ENCODE measurements at places on chromosomes 6 and 20. TPM values are rescaled to one million over a fixed set of nuclear protein-coding genes. Genes with fewer than 3 reads are reported as not detected.

GRCh38 chr6:157493173-157493572 lies 112.2 kb downstream of the ZDHHC14 start:
- DNase-seq, result no peak
- H3K36me3 ChIP-seq, result no peaks in the 10 kb centered on the region
- H3K4me1 ChIP-seq, result peaks cover 13% of the 10 kb centered on the region
- H3K4me3 ChIP-seq, result no peak overlapping the region
- H3K27ac ChIP-seq, result no peak overlapping the region

DNA sequence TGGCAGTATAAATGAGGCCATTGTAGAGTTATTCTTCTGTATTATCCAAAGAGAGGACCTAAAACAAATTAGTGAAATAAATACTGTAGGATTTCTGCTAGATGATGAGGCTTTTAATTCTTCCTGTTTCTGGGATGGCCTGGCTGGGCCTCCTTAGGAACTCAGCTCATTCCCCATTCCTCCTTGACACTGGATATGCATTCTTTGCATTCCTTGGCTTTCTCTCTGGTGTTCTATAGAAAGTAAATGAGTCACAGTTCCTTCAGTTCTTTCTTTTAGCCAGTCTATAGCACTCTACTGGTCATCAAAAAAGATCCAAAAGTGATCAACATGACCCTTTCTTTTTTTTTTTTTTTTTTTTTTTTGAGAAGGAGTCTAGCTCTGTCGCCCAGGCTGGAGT lies 8.6 kb downstream of the OR10C1 start:
- H3K4me1 ChIP-seq, result no peaks in the 10 kb centered on the region
- no peak overlapping the region for H3K4me3 ChIP-seq
- no peaks in the 10 kb centered on the region for H3K36me3 ChIP-seq
- peaks cover 55% of the 10 kb centered on the region for H3K27me3 ChIP-seq

GRCh38 chr6:106549521-106549920 lies 79.8 kb downstream of the RTN4IP1 start:
- no peak for DNase-seq
- no peaks in the 10 kb centered on the region for H3K27me3 ChIP-seq
- no peak overlapping the region for H3K27ac ChIP-seq
- H3K4me3 ChIP-seq, result no peak overlapping the region

The NEURL2 gene
- total RNA-seq, result 1.2 TPM

The CDH26 gene
- 0.91 TPM for total RNA-seq

GRCh38 chr20:5195655-5196054 lies 68.8 kb downstream of the CDS2 start:
- peaks cover 19% of the 10 kb centered on the region for H3K4me1 ChIP-seq
- H3K27me3 ChIP-seq, result no peaks in the 10 kb centered on the region
- H3K4me3 ChIP-seq, result no peak overlapping the region
- peaks cover 12% of the 10 kb centered on the region for H3K36me3 ChIP-seq
- no peak for DNase-seq

The RAB32 gene
- 0.44 TPM for total RNA-seq

- H3K27me3 ChIP-seq, result no peaks in the 10 kb centered on the region
- peak overlapping the region; percentile 56 for H3K27ac ChIP-seq
- H3K4me1 ChIP-seq, result peaks cover 41% of the 10 kb centered on the region
- H3K36me3 ChIP-seq, result peaks cover 6% of the 10 kb centered on the region
- no peak overlapping the region for H3K4me3 ChIP-seq
- no peak for DNase-seq
These were observed 30.9 kb upstream of the NEDD9 start for GRCh38 chr6:11263291-11263775.

The FAM120B gene
- 21.9 TPM for total RNA-seq

The LPIN3 gene
- total RNA-seq, result 4.0 TPM

The GFRAL gene
- not detected for total RNA-seq

- no peak overlapping the region for H3K4me3 ChIP-seq
- peaks cover 21% of the 10 kb centered on the region for H3K4me1 ChIP-seq
- no peaks in the 10 kb centered on the region for H3K27me3 ChIP-seq
- peak overlapping the region; percentile 76 for H3K27ac ChIP-seq
- no peak for DNase-seq
These were observed 312.6 kb downstream of the CLIC5 start for GRCh38 chr6:45702849-45703739.

The PCSK2 gene
- not detected for total RNA-seq

- no peaks in the 10 kb centered on the region for H3K36me3 ChIP-seq
- no peak for DNase-seq
- no peaks in the 10 kb centered on the region for H3K4me1 ChIP-seq
These were observed 20.5 kb downstream of the COL20A1 start for GRCh38 chr20:63313349-63314014.

The NRSN1 gene
- not detected for total RNA-seq

GRCh38 chr6:37277001-37277409 lies 19.1 kb upstream of the TMEM217 start:
- H3K27me3 ChIP-seq, result no peaks in the 10 kb centered on the region
- peaks cover 44% of the 10 kb centered on the region for H3K4me1 ChIP-seq
- no peak overlapping the region for H3K4me3 ChIP-seq
- H3K27ac ChIP-seq, result peak overlapping the region; percentile 42
- peak; percentile 47 for DNase-seq

DNA sequence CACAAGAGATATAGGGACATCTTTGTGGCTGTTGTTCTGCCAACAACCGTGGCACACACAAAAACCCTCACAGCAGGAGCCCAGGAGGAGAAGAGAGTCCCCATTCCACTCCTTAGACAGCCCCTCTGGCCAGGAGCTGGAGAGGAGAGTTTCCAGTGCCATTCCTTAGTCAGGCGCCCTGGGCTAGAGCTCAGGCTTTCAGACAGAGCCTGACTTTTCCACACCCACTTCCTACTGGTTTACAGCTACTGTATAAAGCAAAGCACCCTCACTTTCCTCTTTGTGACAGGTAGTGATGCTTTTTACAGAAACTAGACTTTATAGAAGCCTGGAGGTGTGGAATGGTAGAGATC lies 145.9 kb downstream of the SYCP2 start:
- H3K4me1 ChIP-seq, result no peaks in the 10 kb centered on the region
- H3K27me3 ChIP-seq, result peaks cover 19% of the 10 kb centered on the region
- no peak overlapping the region for H3K4me3 ChIP-seq
- no peak for DNase-seq
- no peaks in the 10 kb centered on the region for H3K36me3 ChIP-seq

DNA sequence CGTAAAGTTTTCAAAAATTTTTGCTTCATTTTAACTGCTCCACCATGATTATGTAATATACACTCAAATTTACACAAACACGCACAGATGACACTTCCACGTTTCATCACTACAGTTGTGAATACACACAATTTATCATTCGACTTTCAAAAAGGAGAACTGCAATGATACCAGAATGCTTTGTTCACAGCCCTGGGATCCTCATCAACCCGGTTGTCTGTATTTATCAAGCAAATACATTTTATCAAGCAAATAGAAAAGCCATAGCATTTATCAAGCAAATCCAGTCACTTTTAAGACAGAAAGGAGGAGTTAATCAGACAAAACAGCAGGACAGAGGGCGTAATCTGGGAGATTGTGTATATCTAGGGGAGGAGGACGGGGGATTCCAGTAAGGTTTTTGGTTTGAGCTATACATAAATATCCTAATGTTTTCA lies 20.3 kb upstream of the ABT1 start:
- H3K36me3 ChIP-seq, result peaks cover 5% of the 10 kb centered on the region
- no peak for DNase-seq
- peak overlapping the region; percentile 63 for H3K27ac ChIP-seq
- peak overlapping the region; percentile 71 for H3K4me3 ChIP-seq
- H3K27me3 ChIP-seq, result peaks cover 2% of the 10 kb centered on the region
- peaks cover 44% of the 10 kb centered on the region for H3K4me1 ChIP-seq

- H3K4me3 ChIP-seq, result no peak overlapping the region
- no peak overlapping the region for H3K27ac ChIP-seq
- H3K27me3 ChIP-seq, result peaks cover 2% of the 10 kb centered on the region
- H3K36me3 ChIP-seq, result no peaks in the 10 kb centered on the region
- peaks cover 2% of the 10 kb centered on the region for H3K4me1 ChIP-seq
These were observed 36.5 kb downstream of the ZBTB46 start for GRCh38 chr20:63794614-63795013.

The ANKEF1 gene
- 2.8 TPM for total RNA-seq

DNA sequence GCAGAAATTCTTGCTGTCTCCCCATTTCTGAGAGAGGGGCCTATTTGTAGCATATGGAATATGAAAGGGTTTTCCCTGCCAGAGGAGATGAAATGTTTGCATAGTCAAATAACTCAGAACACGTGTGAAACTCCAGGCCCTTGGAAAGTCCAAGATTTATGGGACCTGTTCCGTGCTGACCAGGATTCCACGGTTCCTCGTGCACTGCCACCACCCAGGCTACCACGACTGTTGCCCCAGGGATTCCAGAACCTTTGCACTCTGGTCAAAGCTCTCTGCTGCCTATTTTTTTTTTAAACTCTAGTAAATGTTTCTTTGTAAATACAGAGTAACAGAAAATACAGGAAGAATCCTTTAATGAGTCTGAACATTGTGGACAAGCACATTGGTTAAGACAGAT lies 35.0 kb downstream of the MYLK4 start:
- no peak overlapping the region for H3K4me3 ChIP-seq
- peaks cover 5% of the 10 kb centered on the region for H3K27me3 ChIP-seq
- DNase-seq, result no peak
- H3K4me1 ChIP-seq, result peaks cover 5% of the 10 kb centered on the region
- H3K27ac ChIP-seq, result no peak overlapping the region
- peaks cover 3% of the 10 kb centered on the region for H3K36me3 ChIP-seq

GRCh38 chr6:14758421-14759081 lies 487.3 kb upstream of the JARID2 start:
- H3K36me3 ChIP-seq, result peaks cover 3% of the 10 kb centered on the region
- H3K27ac ChIP-seq, result peak overlapping the region; percentile 17
- H3K4me1 ChIP-seq, result peaks cover 68% of the 10 kb centered on the region
- DNase-seq, result peak; percentile 64

The ULBP1 gene
- total RNA-seq, result 2.7 TPM

GRCh38 chr20:50138120-50138478 lies 15.4 kb downstream of the PEDS1 start:
- no peaks in the 10 kb centered on the region for H3K27me3 ChIP-seq
- H3K4me3 ChIP-seq, result no peak overlapping the region
- H3K27ac ChIP-seq, result peak overlapping the region; percentile 47
- H3K4me1 ChIP-seq, result peaks cover 21% of the 10 kb centered on the region

GRCh38 chr20:38143238-38143645 lies 21.8 kb downstream of the TGM2 start:
- no peak overlapping the region for H3K27ac ChIP-seq
- H3K27me3 ChIP-seq, result no peaks in the 10 kb centered on the region
- no peak for DNase-seq
- H3K36me3 ChIP-seq, result no peaks in the 10 kb centered on the region

DNA sequence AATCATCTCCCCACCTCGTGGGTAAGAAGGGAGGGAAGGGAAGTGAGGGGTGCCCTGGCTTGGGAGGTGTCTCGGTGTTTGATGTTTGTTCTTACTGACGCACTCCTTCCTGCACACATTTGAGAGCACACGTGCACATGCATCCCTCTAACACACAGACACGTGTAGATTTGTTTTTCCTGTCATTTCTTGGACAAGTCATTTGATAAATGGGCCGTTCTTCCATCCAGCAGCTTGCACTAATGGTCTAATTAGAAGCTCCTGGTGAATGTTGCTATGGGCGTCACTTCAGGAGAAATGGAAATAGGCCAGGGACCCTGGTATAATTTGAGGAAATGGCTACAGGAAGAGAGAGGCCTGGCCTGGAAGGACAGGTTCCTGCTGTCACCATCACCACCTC lies 352.5 kb downstream of the CDH4 start:
- H3K27me3 ChIP-seq, result no peaks in the 10 kb centered on the region
- H3K27ac ChIP-seq, result no peak overlapping the region
- H3K4me1 ChIP-seq, result no peaks in the 10 kb centered on the region
- no peaks in the 10 kb centered on the region for H3K36me3 ChIP-seq
- no peak for DNase-seq
- H3K4me3 ChIP-seq, result no peak overlapping the region

GRCh38 chr6:4478098-4478497 lies 298.1 kb upstream of the CDYL start:
- peaks cover 6% of the 10 kb centered on the region for H3K4me1 ChIP-seq
- no peak for DNase-seq
- no peak overlapping the region for H3K4me3 ChIP-seq
- H3K27me3 ChIP-seq, result peaks cover 32% of the 10 kb centered on the region

DNA sequence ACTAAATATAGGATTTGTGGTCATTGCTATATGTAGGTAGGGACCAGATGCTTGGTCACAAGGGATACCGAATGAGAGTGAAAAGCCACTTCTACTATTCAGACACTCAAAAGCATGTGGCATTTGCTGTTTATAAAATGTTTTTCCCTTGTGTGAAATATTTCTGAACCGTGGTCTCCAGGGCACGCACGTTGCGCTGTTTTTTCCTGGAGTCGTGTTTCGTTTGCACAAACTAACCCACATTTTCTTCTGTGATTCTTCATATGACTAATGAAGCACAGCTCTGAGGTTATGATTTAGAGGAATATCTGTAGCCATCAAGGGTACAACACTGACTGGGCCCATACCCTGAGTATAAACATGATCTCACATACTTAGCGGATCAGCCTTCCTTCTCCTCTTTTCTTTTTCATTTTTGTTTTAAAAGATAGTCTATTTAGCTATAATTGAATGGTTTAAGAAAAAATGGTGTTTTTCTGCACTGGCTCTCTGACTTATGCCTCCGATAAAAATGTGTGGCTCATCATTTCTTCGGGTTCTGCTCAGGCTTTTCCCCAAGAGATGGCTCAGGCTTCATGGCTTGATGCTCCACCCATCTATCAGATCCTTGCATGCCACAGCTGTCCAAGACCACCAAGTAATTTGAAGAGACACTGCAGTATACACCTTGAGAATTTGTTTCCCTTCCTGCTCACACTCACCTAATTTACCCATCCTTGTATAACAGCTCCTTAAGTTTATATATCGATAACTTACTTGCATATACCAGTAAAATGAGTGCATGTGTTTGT lies 59.9 kb upstream of the HBS1L start:
- no peaks in the 10 kb centered on the region for H3K27me3 ChIP-seq
- peak overlapping the region; percentile 95 for H3K27ac ChIP-seq
- H3K4me1 ChIP-seq, result peaks cover 79% of the 10 kb centered on the region
- peak; percentile 82 for DNase-seq

Measured in activated CD4-positive, alpha-beta T cell treated with anti-CD3 and anti-CD28 coated beads for 36 hours (primary cell).